Stimulated activated CD4-positive, alpha-beta T cell treated with anti-CD3 and anti-CD28 coated beads, Interleukin-1b, Interleukin-23, amount 100 ng/mL, for 1 hour (primary cell): ENCODE measurements at places on chromosomes 11 and 22.
A peak's percentile ranks its signal among the peaks of the same experiment; 100 is the strongest.

- DNase-seq, result no peak
Measured at GRCh38 chr11:35662061-35662648, 420 bp upstream of the TRIM44 start.

DNA sequence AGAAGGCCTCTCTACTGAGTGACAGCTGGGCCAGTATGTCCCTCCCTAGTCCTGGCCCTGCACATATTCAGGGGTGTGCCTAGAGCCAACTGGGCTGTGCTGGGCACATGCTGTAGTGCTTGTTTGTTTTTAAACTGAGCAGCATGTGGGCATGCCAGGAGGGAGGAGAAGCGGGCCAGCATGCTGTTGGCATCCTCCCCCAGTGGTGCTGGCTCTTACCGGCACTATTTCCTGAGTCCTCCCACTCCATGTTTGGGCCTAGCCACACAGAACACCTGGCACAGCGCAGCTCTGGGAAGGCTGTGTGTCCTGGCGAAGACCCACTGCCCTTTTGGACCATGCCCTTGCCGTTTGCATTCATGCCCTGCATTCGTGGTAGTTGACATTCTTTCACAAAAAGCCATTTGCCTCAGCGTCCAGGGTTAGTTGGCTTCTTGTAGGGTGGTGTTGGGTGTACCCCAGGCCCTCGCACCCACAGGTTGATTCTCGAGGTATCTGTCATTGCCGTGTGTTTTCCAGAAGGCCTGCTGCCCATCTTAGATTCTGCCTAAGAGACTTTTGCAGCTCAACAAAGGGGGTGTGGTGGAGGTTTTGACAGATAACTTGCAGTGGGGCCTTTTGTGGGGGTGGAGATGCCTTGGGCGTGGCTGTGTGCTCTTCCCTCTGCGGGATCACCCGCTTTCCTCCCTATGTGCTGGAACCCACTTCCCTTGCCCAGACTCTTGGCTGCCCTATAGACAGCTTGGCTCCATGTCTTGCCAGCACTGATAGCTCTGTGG is 13.6 kb downstream of the DGCR8 start:
- no peak for DNase-seq

GRCh38 chr11:376531-377173 is 7.4 kb downstream of the B4GALNT4 start:
- DNase-seq, result no peak

DNA sequence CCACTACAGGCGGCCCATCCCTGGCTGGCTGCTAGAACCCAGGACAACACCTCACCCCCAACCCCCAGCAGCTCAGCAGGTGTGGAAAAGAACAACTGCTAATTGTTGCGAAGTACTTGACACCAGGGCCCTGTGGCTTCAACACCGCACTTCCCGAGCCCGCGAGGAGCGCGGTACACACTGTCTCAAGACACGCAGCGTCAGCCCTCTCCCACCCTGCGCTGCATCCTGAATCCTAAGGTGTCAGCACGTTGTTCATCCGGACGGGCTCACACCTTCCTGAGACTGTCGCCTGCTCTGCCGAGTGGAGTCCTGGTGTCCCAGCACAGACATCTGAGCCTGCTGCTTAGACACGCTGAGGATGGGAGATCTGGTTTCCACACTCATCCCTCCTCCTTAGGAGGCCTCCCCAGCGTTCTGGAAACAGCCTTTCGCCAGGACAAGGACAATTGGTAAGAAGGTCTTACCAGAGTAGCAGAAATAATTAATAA is 1336.2 kb downstream of the BRD1 start:
- DNase-seq, result no peak

GRCh38 chr22:33450756-33451155 is 392.6 kb upstream of the SYN3 start:
- DNase-seq, result no peak

DNA sequence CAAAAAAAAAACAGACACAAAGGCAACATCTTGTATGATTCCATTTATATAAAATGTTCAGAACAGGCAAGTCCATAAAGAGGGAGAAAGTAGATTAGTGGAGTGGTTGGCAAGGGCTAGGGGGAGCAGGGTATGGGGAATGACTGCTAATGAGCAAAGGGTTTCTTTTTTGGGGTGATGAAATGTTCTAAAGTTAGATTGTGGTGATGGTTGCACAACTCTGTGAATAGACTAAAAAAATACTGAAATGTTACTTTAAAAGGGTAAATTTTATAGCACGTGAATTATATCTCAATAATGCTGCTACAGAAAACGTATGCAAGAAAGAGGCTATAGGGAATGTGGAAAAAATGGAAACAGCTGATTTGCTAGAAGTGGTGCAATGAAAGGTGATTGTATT is 155.1 kb downstream of the TENM4 start:
- DNase-seq, result no peak

- DNase-seq, result no peak
Measured at GRCh38 chr11:81070948-81071347, 1630.1 kb upstream of the TENM4 start.

- DNase-seq, result no peak
Measured at GRCh38 chr22:19958083-19959042, 16.7 kb upstream of the TXNRD2 start.

DNA sequence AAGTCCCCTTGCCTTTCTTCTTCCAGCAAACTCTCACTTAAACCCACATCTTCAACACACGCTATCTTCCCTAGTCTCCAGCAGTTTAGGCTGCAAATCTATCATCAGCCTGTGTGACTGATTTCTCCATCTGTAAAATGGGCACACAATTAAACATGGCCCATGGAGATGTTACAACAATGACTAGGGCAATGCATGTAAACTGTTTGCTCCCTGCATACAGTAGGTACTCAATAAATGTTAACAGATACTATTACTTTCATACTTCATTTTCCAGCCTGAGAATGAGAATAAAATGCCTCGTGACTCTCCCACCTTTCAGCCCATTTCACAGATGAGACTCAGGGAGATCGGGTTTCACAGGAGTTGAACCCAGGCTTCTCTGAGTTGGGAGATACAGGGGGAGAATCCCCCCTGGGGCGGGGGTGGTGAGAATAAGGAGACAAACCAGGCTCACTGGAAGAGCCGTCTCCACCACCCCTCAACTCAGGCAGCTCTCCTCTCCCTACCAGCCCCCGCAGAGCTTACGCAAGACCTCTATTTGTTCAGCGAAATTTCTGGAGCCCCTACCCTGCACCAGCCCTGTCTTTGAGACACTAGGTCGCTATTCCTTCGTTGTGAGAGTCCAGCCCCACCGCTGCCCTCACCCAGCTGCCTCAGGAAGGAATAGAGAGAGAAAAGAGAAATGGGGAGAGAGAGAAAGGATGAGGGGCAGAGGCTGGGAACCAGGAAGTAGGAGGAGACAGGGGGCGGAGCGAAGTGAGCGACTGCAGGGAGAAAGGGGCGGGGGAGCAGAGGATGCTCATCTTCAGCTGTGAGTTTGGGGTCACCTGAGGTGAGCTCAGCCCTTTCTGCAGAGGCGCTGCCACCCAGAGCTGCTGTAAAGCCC is 42.1 kb upstream of the KLHL35 start:
- DNase-seq, result peak; percentile 6

- DNase-seq, result no peak
Measured at GRCh38 chr22:31295831-31296657, 3.8 kb upstream of the PIK3IP1 start.

DNA sequence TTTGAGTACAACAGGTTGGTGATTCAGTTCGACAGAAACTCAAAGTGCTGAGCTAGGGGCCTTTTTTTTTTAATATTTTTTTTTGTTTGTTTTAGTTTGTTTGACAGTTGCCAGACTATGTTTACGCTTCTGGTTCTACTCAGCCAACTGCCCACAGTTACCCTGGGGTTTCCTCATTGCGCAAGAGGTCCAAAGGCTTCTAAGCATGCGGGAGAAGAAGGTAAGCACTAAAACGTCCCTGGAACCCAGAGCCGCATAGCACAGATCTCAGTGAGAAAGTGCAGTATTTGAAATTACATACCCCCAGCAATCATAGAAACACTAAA is 649 bp downstream of the PRRG4 start:
- DNase-seq, result no peak

DNA sequence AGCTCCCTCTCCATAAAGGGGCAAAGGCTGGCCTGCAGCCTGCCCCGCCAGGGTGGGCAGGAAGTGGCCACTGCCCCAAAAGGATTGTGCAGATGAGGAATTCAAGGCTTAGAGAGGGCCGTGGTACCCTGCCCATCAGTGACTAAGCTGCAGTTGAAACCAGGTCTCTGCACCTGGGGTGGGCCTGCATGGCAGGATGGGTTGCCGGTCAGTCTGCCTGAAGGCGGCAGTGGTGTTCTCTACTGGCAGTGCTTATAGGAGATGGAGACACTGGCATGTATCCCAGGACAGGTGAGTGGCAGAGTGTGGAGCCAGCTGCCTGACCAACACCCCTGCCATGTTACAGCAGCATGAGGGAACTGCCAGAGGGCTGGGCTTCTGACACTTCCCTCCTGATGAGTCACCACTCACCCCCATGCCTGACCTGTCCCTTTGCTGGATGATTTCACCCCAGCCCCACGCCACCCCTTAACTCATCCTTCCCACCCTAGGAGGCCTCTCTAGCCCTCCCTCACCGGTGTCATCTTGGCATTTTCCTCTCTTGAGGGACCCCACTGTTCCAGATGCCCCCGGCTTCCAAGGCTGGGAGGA is 70.2 kb upstream of the LMO1 start:
- DNase-seq, result no peak

GRCh38 chr11:72313912-72314598 is 70.1 kb upstream of the PHOX2A start:
- DNase-seq, result no peak

DNA sequence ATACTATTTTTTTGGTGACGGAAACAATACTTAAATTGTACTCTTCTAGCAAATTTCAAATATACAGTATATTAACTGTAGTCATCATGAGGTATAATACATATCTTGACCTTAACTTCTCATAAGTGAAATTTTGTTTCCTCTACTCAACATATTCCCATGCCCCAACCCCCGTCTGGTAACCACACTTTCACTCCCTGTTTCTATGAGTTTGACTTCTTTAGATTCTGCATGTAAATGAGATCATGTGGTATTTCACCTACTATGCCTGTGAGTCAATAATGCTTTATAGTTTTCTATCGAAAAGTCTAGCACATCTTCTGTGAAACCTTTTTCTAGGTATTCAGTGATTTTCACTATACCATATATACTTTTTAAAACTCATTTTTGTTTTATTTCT is 663.2 kb downstream of the CNTN5 start:
- DNase-seq, result no peak

DNA sequence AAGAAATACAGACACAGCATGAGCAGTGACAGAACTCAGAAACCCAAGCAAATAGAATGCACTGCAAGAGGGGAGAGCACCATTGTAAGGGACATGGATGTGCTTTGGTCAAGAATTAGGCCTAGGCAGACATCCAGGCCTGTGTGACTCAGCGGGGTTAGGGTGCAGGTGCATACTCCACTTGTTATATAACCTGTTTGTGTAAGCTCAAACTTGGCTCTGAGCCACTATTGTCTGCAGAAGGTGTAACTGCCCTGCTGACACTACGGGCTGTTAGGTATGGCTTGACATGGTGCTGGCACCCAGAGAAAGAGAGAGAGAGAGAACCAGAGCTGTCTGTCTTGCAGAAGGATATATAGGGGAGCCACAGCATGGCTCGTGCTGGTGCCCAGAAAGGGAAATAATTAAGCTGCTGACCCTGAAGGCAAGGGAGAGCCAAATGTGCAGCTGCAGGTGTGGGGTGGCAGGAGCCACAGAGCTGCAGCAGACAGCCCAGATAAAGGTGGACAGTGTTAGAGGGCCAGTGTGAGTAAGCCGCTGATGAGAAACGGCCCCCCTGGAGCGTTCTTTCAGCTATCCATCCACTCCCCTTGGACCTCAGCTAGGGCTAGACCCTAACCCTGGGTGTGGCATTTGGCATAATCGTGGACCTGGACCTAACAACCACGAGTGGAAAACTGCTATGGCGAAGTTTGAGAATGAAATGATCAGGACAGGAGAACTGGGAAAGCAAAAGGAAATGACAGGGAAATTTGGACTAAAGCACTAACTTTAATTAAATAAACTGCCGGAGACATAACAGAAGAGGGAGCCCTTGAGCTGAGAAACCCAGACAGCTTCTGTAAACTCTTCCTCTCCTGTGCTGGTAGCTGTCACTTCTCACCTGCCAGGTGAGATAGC is 253.0 kb upstream of the CCDC179 start:
- DNase-seq, result no peak

- DNase-seq, result no peak
Measured at GRCh38 chr22:20155330-20156041, 4.6 kb upstream of the CCDC188 start.

DNA sequence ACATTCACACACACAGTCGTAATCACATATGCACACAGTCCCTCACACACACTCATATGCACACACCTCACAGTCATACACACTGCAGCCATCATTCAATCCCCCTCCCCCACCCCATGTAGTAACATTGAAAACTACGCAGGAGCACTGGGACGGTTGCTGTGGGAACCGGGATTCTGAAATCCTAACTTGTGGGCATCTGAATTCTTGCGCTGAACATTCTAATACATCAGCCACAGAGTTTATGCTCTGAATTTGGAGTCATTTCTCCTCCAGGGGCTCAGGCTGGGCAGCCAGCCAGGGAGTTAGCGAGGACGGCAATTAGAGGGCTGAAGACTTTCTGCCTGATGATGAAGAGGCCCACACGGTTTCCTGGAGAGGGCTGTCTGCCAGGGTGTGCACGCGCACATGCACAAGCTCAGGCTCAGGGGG is 32.7 kb downstream of the CD6 start:
- no peak for DNase-seq

GRCh38 chr11:96333191-96333719 is 9.7 kb downstream of the MAML2 start:
- DNase-seq, result no peak

DNA sequence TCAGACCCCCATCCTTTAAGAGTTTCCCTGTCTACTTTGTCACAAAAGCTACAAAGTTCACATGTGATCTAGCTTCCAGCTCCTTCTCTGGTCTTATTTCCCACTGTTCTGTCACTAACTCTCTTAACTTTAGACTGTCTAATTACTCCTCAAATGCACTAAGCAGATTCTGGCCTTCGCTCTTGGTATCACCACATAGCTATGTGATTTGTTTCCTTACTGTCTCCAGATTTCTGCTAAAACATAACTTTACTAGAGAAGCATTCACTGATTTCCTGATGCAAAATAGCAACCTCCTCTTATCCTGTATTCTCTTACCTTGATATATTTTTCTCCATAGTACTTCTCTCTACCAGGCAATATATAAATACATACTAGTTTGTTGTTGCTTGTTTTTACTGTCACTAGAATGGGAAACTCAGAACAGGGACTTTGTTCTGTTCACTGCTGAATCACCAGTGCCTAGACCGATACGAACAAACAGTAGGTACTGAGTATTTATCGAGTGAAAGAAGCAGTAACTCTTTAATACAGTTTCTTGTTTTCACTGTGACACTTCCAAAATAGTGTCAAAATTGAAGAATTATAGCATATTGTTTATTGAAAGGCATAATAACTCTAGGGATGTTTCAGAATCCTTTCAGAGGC is 205.6 kb downstream of the DDX10 start:
- no peak for DNase-seq
